Tibial nerve (tissue), 4 donors: ENCODE measurements at places on chromosomes 1 and 21. TPM values are rescaled to one million over a fixed set of nuclear protein-coding genes. Genes with fewer than 3 reads are reported as not detected.

Gene CFHR5
- total RNA-seq, result not detected

Gene RAP1GAP
- 5.0 TPM for total RNA-seq

Gene CYP4A11
- 0.42 TPM for total RNA-seq

- no peak overlapping the region for H3K27ac ChIP-seq
- H3K36me3 ChIP-seq, result no peaks in the 10 kb centered on the region
- DNase-seq, result no peak
- H3K4me1 ChIP-seq, result no peaks in the 10 kb centered on the region
- H3K27me3 ChIP-seq, result no peaks in the 10 kb centered on the region
Measured at GRCh38 chr1:114164840-114165543, 11.3 kb upstream of the SYT6 start.

GRCh38 chr1:27071049-27071416 is 58.4 kb upstream of the TENT5B start:
- no peak for DNase-seq
- no peaks in the 10 kb centered on the region for H3K36me3 ChIP-seq
- no peak overlapping the region for H3K27ac ChIP-seq
- no peak overlapping the region for H3K4me3 ChIP-seq
- no peaks in the 10 kb centered on the region for H3K27me3 ChIP-seq

GRCh38 chr1:152869808-152870419 is 8.2 kb upstream of the SMCP start:
- H3K4me1 ChIP-seq, result no peaks in the 10 kb centered on the region
- H3K27ac ChIP-seq, result no peak overlapping the region
- no peaks in the 10 kb centered on the region for H3K27me3 ChIP-seq
- DNase-seq, result peak; percentile 69
- H3K36me3 ChIP-seq, result no peaks in the 10 kb centered on the region

- DNase-seq, result no peak
- H3K4me1 ChIP-seq, result peaks cover 39% of the 10 kb centered on the region
- no peak overlapping the region for H3K27ac ChIP-seq
- no peaks in the 10 kb centered on the region for H3K36me3 ChIP-seq
- H3K27me3 ChIP-seq, result no peaks in the 10 kb centered on the region
Measured at GRCh38 chr1:46606255-46606965, 2.3 kb upstream of the MKNK1 start.
